ENCODE measurements at places on chromosomes 13 and 19. TPM values are rescaled to one million over a fixed set of nuclear protein-coding genes. Genes with fewer than 3 reads are reported as not detected.

DNA sequence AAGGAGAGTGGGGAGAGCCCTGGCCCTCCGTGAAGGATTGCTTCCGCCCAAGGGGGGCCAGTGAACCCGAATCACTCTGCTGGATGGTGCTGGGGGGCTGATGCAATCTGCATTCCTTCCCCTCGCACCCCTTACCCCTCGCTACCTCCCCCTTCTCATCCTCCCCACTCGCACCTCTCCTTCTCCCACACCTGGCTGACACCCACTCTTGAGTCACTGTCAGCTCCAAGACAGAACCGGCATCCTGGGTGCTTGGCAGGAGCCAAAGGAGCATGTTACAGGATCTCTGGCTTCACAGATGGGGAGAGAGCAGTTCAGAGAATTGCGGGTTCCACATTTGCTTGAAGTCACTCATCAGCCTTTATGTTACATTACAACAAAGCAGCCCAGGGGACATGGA is 125.9 kb upstream of the GJB6 start:
- no peak for DNase-seq

Gene PRTN3
- total RNA-seq, result not detected

GRCh38 chr19:15144046-15144646 is 36.9 kb downstream of the SYDE1 start:
- DNase-seq, result no peak

DNA sequence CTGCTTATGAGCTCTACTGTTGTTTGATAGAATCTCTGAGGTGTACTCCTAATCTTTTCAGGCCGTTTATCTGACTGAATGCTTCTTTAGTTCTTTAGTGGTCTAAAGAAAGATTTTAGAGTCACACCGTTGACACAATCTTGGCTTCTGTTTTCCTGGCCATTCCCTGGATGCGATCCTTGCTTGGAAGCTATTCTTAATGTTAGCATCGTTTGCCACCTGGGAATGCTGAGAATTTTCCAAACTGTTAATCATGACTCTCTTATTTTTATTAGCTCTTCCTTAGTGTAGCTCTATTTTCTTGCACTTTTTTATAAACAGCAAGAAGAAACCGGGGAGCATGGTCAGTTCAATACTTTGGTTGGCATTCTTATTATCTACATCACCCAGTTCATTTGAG is 281.0 kb upstream of the PCDH20 start:
- no peak for DNase-seq
